ENCODE measurements at places on chromosomes 3 and 15.

- DNase-seq: peak; percentile 99
Measured at GRCh38 chr15:76336254-76337058, at the start of gene ISL2. Gene ISL2, plus strand, starts transcription at chr15:76336773. Its CDS starts 111 bp downstream, at chr15:76336884.

- no peak for DNase-seq
Measured at GRCh38 chr3:141412087-141412935, 44.0 kb downstream of the ZBTB38 start.

GRCh38 chr15:36884936-36885635, 215.3 kb downstream of the MEIS2 start:
- no peak for DNase-seq

- no peak for DNase-seq
Measured at GRCh38 chr3:186421946-186422345, 59.9 kb upstream of the DGKG start.

- DNase-seq: no peak
Measured at GRCh38 chr15:85897895-85898717, 103.4 kb upstream of the KLHL25 start.

GRCh38 chr3:83150896-83151295, 1389.5 kb upstream of the GBE1 start:
- no peak for DNase-seq

DNA sequence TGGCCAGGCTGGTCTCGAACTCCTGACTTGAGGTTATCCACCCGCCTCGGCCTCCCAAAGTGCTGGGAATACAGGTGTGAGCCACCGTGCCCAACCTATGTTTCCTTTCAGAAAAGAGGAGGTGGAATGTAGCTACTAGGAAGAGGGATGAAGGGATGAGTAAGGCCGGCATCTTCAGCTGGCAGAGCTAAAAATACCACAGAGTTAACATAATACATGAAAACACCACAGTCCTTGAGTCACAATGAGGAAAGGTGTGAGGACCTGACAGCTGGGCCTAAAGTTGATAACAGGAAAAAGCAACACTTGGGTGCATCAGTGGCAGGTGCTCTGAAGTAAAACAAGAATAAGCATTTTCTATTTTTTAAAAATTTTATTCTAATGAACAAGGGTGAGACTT, 392.2 kb downstream of the DIPK2A start:
- no peak for DNase-seq

DNA sequence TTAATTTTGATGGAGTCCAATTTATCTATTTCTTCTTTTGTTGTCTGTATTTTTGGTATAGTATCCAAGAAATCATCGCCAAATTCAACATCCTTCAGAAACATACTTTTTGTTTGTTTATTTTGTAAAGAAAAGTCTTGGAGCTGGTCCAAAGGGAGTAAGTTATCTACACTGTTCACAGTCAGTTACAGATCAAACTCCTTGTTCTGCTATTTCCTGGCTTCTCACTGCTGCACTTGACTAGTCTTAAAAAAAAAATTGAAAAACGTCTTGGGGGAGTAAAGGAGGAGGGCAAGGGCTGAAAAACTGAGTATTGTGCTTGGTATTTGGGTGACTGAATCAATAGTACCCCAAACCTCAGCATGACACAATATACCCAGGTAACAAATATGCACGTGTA, 105.6 kb downstream of the NFKBIZ start:
- DNase-seq: no peak

DNA sequence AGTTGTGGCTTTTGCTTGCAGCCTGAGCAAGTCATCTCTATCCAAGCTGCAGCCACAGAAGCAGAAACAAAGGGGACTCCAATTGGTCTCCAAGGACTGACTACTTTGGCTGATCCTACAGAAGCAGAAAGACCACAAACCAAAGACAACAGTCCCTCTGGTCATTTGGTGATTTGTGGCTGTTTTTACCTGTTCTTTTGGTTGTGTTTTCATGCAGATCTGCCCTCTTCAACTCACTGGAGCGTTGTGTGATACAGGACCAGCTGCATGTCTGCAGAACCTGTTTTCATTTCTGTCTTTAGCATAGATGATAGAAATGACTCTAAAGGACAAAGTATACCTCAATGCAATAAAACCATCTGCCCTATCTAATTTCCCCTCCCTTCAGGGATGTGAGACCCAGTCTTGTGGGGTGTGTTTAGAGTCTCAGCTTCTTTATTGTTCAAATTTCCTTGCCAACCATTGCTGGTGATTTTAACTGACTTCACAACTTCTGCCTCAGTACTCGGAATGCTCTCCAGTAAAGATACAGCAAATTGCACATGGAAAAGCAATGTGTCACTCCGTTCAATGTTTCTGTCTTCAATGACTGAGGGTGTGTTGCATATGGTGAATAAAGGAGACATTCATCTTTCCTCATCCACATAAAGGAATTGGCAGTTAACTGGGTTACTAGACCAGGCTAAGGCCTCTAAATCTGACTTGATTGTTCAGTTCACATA, 48.9 kb upstream of the SLC7A14 start:
- DNase-seq: no peak

- no peak for DNase-seq
Measured at GRCh38 chr3:50447290-50447840, 56.1 kb downstream of the CACNA2D2 start.

- DNase-seq: peak; percentile 46
Measured at GRCh38 chr3:115418583-115418982, 204.7 kb upstream of the GAP43 start.

- DNase-seq: no peak
Measured at GRCh38 chr3:182895513-182896112, 84.7 kb downstream of the DCUN1D1 start.

GRCh38 chr15:70795311-70795665, 31.9 kb upstream of the UACA start:
- DNase-seq: no peak

- DNase-seq: no peak
Measured at GRCh38 chr15:25652704-25653103, 210.4 kb downstream of the ATP10A start.

GRCh38 chr3:3212781-3213440, 33.4 kb upstream of the CRBN start:
- DNase-seq: no peak

DNA sequence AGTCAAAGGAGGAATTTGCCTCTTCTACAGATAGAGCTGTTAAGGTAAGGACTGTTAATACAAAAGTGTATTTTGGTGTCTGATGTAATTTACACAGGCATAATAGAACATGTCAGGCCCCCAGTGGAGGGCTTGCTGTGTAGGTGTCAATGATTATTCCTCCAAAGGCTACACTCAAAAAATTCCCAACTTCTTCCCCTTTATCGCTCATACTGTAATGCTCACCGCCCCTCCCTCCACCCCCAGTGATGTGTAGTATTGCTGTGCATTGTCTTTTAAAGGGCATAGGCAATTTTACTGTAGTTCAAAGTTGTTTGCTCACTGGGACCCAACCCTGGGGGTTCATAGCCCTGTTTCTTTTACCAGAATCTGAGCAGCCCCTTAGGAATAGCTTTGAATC, 32.2 kb downstream of the NSUN3 start:
- DNase-seq: no peak

DNA sequence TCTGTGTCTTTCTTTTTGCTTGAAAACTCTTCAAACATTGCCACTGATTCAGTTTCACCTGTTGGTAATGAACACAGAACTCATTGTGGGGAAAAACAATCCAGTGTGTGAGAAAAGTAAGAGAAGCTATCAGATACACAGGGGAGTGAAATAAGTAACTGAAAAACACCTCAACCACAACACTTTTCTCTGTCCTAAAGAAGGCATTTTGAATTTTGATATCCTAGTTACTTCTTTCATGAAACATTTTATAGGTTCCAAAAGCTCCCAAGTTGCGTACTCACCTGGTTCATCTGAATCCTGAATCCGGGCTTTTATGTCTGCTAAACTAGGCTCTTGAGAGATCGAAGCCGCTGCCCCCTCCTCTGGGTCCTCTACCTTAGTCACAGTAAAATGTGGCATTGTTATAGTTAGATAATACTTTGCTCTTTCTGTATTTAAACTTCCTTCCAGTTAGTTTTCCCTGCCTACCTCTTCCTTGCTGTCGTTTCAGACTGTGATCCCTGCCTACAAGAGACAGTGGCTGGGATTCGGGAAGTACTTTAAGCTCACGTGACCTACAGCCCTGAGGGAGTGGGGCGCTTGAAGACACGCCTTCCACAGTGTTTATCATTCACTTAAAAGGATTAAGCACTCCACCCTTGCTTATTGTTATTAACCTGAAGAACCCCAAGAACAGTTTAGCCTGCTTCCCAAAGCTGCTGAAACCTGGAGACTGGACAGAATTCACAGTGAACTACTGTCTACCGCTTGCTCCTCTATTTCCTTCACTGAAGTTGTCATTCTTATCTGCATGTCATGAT, 19.1 kb downstream of the SLC12A6 start:
- no peak for DNase-seq

DNA sequence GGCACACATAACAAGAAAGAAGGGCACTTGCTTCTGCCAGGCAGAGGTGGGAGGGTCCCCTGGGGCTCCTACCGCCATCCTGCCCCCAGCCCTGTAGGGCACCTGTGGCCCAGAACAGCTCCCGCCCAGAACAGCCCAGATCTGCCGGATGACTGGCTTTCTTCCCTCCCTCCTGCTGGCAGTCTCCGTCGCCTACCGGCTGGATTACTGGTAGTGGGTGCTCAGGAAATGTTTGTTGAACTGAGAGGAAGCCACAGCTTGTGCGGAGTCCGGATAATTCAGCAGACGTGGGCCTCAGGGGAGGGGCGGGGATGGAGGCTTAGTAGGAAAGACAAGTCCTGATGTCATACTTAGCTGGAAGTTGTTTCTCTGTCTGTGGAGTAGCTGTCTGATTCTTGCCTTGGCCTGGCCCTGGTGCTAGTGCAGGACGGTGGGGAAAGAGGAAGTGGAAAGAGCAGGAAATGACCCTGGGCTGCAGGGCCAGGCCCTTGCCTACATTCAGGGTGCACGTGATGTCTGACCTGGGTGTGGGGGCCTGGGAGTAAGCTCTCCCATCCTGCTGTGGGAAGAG, 6.7 kb downstream of the CCDC9B start:
- no peak for DNase-seq

DNA sequence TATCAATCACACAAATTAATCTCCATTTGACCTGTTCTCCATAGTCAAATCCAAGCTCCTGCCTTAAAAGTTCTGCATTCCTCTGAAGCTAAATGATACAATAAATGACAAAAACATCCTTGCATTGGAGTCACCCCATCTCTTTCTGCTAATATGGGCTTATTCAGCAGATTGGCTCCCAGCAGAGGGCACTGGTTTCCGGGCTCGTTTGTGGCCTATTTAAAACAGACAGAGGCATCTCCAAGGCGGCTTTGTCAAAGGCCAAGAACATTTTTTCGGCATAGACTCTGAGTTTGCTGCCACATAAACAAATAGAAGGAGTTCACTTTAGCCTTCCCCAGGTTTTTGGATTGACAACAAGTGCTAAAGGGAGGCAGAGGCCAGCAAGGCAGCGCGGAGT, 204.4 kb upstream of the RASGRP1 start:
- no peak for DNase-seq

Measured in Karpas-422 (cell line).